ENCODE measurements at places on chromosomes 4 and X.
A peak's percentile ranks its signal among the peaks of the same experiment; 100 is the strongest.

GRCh38 chr4:172007889-172008288 lies 194.7 kb downstream of the GALNTL6 start:
- no peak for DNase-seq

DNA sequence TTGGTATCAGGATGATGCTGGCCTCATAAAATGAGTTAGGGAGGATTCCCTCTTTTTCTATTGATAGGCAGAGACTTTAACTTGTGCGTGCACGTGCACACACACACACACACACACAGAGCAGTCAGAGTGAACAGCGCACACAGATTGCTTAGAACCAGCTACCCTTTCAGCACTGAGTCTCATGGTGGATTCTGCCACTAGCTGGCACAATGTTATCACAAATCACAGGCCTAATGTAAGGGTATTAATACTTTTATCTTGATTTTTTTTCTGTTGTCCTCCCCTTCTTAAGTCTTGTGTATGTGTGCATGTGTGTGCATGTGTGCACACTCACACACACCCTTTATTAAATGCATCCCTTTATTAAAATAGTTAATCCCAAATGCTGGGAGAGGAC lies 53.2 kb downstream of the HADH start:
- DNase-seq: no peak

GRCh38 chrX:53354669-53355068 lies 67.8 kb downstream of the SMC1A start:
- DNase-seq: no peak

GRCh38 chr4:21845663-21846062 lies 102.9 kb downstream of the KCNIP4 start:
- no peak for DNase-seq

GRCh38 chr4:6419452-6420028 lies 52.9 kb downstream of the PPP2R2C start:
- DNase-seq: no peak

DNA sequence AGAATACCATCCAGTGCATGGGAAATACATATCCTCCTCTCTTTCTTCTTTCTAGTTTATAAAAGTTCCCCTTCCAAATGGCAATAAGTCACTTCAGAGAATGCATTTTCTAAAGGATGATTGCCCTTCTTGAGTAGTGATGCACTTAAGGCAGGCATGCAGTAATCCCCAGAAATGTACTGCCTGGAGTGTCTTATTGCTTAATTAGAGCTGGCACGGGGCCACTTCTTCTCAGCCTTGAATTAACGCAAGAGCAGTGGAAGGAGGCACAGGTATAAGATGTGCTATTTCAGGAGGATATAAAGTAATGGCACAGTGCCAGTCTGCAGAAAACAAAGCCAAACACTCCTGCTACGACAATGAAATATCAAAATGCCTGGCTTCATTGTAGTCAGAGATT lies 371.4 kb upstream of the FAM241A start:
- no peak for DNase-seq

GRCh38 chr4:44912980-44913379 lies 186.6 kb upstream of the GNPDA2 start:
- no peak for DNase-seq

- DNase-seq: no peak
These were observed 261.4 kb downstream of the DHX15 start for GRCh38 chr4:24322995-24323394.

DNA sequence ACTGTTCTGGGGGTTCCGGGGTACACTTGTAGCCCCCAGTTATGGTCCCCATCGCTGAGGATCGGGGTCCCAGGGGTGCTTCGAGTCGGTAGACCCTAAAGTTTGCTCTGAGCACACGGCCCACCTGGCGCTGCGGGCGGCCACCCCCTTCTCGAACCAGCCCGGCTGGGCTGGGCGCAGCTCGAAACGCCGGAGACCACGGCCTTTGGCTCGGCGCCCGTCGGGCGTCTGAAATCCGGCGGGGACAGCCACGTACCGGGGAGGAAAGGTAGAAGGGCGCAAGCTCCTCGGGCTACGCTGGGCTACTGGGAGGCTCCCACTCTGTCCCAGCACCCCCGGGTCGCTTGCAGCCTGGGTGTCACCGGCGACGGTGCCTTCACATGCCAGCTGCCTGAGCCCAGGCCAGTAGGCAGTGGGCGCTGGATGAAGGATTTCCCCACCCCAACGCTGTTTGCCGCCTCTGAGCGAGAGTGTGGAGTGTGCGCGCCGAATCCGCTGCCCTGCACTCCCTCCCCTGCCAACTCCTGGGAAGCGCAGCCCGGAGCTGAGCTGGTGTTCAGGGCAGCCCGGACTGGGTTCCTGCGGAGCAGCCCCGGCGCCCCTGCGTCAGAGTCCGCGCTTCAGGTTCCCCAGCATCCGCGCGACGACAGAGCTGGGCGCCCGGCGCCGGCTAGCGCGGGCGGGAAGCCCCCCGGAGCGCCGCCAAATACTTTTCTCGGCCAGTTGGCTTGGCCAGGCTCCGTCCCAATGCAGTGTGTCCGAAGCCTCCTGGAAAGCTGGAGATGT lies 637 bp downstream of the MAMLD1 start:
- DNase-seq: peak; percentile 37

DNA sequence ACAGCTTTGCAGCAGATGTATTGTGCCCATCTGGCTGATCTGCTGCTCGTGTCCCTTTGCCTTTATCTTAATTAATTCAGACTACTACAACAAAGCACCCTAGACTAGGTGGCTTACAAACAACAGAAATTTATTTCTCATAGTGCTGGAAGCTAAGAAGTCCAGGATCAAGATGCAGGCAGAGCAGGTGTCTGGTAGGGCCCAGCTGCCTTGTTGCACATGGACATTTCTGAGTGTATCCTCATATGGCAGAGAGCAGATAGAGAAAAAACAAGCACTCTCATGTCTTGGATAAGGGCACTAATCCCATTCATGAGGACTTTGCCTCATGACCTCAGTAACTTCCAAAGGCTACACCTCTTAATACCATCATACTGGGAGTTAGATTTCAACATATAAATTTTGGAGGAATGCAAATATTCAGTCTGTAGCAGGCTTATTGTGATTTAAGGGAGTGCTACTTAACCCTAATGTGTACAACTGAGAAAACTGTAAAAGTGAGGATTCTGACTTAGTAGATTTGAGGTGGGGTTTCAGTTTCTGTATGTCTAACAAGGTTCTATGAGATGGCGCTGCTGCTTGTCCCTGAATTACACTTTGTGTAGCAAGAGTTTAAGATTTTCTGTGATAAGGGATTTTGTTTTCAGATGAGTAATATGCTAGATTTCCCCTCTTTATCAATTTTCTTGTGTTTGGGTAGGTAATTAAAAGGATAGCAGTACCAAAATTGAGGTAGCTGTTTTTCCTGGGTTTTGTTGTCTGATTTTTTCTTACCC lies 473.2 kb upstream of the TECRL start:
- no peak for DNase-seq

GRCh38 chr4:153832720-153833287 lies 43.9 kb upstream of the SFRP2 start:
- no peak for DNase-seq

GRCh38 chr4:157957905-157958304 lies 214.9 kb downstream of the GASK1B start:
- DNase-seq: no peak

DNA sequence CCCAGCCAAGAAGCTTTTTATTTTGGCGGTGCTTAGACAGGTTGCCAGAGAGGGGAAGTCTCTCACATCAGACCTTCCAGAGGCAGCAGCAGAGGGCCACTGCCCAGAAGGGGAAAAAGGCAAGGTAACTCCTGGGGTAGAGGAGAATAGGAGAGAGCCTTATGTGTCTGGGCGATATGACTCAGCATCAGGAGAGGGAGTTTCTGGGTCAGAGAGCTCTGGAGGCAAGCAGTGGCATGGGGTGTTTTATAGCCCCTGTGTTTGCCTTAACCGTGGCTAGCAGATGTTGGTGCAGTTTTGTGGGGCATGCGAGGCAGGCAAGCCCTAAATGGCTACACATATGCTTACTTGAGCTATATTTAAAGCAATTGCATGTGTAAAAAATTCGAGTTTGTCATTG lies 8.3 kb upstream of the ZXDB start:
- DNase-seq: no peak

DNA sequence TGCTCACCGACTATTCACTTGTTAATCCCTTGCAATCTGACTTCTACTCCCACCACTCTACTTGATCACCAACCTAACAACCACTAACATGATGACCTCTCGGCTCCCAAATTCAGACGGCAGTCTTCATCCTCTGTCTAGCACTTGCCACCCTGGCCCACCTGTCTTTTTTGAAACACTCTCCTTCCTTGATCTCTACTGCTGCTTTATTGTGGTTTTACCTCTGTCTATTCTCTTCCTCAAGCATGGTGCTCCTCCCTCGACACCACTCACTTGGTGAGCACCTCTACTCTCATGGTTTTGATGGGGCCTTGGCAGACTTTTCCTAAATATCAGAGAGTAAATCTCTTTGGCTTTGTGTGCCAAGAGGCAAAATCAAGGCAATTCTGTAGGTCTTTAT lies 21.7 kb upstream of the CXCR3 start:
- DNase-seq: no peak

DNA sequence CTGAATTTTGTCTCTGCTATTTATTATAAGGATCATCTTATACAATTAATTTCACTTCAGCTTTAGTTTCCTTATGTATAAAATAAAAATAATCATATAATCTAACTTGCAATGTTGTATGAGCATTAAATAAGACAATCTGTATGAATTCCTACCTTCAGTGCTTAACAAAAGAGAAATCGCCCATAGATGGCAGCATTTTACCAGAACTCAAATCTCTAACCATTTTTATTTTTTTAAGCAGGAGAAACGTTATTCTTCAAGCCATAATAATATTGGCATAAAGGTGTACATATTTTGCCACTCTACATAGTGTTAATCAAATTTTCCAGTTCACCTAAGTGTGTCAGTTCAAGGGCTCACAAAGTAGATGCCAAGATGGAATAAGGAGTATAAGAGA lies 78.8 kb downstream of the TMEM47 start:
- no peak for DNase-seq

DNA sequence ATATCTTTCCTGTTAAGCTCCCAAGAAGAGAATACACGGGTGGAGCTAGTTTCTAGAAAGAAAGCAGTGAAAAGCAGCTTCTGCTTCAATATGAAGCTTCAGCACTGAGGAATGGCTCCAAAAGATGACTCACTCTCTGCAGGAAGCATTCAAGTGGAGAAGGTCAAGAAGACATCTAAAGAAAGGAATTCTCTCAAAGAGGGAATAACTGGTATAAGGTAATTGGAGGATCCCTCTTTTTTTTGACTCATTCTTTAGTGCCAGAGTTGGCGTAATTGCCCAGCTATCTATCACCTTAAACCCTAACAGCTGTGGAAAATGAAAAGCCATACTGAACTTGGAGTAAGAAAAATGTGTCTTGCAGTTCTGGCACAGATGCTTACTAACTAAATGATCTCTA lies 3.5 kb downstream of the EDA2R start:
- no peak for DNase-seq

DNA sequence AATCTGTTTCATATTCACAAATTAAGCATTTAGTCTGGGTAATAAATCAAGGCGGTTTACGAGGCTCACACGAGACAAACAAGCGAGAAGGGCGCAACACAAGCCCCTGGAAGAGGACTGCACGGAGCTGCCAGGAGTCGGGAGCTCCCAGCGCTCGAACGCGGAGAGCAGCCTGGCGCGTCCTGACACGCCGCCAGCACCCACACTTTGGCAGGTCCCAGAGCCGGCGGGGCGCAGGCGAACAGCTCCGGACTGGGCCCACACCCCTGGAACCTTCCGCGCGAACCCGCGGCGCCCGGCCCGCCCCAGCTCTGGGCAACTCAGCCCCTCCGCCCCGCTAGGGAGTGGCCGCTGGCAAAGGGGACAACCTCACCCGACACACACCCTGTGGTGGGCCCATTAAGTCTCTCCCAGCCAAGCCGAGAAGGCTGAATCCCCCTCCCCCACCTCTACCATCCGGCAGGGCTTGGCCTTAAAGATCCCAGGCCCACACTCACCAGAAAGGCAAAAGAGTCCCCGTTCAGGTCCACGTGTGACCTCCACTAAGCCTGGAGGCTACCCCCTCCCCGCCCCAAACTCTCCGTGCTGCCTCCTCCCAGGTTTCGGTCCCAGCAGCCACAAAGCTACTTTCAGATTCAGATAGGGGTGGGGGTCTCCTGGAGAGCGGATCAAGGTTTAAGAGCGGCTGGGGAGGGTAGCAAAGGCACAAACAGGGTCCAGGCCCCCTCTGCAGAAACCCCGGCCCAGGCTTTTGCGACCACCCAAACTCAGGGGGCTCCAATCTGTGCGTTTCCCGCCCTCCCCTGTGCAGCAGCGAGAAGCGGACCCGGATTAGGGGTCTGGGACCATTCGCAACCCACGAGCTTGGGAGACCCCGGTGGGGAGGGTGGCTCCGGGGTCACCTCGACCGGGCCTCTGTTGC lies 47.5 kb upstream of the BCOR start:
- DNase-seq: no peak

DNA sequence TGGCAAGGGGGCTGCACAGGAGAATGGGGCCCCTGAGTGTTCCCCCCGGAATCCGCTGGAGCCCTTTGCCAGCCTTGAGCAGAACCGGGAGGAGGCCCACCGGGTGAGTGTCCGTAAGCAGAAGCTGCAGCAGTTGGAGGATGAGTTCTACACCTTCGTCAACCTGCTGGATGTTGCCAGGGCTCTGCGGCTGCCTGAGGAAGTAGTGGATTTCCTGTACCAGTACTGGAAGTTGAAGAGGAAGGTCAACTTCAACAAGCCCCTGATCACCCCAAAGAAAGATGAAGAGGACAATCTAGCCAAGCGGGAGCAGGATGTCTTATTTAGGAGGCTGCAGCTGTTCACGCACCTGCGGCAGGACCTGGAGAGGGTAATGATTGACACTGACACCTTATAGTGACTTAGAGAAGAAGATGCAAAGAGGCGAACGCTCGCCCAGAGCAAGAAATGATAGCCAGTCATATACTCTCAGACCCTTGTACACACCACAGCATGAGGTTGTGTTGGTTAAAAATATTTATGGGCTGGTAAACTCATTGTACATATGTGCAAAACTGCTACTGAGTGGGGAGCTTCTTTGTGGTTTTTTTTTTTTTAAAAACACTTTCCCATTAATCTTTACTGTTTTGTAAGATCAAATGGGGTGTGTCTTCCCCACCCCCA lies 52.5 kb downstream of the JADE1 start:
- no peak for DNase-seq

DNA sequence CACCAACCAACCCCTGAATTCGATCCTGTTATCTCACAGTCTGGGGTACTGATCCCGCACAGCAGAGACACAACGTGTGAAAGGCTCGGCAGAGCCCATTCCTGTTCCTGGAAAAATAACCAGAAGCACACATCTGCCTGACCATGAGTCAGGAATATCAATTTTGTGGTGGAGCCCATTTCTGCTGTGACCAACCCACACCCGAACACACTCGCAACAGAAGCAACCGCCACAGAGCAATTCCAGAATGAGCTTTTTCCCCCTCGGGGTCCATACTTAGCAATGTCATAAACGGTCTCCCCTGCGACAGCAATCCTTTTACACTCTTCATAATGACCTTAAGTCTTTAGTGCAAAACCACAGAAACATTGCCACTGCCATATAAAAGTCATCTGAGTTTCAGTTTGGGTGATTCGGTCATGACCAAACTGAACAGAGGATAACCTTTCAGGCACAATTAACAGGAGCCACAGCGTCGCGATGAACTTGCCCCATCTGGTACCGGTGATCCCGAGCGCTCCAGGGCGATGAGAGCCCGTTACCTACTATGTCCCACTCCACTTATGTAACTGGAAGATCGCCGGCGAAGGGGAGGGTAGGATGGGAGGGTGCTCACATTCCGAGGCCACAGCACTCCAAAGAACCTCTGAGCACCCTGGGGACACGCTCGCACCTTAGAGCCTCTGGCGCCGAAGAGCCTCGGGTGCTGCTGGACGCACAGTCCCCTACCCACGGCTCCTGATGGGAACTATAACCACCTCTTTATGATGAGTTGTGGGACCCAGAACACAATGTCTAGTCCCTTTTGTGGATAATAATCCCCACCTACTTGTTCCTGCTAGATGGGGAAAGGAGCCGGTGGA lies 1.1 kb downstream of the MECP2 start:
- peak; percentile 23 for DNase-seq

All from activated T-cell treated with anti-CD3 and anti-CD28 coated beads, Interleukin-2, amount 50 U/mL, for 72 hours (primary cell).